ENCODE measurements at places on chromosomes 1 and 21.

- DNase-seq, result no peak
These were observed 107.2 kb downstream of the EDEM3 start for GRCh38 chr1:184647471-184647870.

DNA sequence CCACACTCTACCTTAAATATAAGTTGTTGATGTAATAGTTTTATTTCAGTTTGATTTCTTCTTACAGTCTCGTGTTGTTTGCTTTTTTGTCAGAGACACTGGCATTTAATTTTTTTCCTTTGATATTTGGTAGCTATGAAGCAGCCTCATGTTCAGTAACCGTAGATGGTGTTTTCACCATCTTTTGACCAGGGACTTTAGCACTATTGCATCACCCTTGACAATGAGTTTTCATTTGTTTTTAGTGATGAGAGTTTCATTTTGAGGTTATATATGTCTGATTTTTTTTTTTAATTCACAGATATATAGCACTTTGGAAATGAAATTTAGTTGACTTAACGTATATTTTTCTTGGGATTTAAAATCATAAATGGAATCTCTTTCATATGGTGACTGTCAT, 36.2 kb downstream of the CEP350 start:
- DNase-seq, result no peak

- peak; percentile 44 for DNase-seq
These were observed 46.1 kb downstream of the NME7 start for GRCh38 chr1:169321539-169321938.

DNA sequence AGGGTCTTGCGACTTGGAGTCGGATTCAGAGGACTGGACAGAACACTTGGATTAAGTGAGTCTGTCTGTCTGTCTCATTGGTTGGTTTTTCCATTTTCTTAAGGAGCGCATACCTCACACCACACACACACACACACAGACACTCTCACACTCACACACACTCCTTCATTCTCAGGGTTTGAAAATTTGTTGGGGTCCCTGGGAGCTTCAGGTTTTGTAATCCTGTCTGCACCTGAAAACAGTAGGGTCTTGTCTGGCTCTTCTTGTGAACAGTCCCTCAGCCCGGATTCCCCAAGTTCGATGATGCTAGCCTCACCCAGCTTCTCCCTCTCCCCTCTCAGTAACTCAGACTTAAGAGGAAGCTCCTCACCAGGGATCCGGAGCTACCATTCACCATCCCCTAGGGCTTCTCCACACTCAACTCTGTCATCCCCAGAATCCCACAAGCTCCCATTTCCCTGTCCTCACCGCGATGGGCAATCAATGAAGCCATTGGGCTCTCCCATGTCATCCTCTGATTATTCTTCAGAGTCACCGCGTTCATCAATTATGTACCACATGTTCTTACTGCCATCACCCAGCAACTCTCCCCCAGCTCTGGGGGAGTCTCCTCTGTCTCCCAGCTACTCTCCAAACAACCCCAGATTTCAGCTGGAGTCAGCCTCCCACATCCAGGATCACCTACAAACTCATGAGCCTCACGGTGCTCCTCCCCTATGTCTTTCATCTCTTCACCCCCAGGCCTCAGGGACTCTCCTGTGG, 1530.9 kb upstream of the TPTE start:
- no peak for DNase-seq

DNA sequence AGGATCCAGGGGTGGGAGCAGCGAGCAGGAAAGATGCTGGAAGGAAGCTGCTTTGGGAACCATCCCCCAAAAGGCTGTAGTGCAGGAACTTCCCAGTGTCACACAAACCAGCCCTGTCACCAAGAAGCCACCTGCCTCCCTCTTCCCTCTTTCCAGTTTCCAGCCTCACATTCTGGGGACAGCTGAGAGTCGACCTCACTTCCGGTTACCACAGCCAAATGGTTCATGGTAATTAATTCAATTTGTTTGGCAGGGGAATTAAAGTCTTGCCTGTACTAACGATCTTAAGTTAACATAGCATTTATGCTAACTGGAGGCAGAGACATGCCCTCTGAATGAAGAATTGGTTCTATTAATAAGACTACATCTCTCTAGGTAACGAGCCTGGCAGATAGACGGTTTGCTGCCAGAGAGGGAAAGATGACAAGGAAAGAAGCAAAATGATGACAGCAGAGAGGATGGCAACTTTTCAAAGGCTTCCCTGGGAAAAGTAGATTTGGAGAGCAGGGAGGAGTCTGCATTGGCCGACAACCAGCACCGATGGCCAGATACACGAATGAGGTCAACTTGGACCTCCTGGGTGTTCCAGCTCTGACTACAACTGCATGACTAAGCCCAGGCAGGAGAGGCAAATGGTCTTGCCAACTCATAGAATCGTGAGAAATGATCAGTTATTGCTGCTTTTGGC, 64.1 kb downstream of the TMCO4 start:
- peak; percentile 98 for DNase-seq

DNA sequence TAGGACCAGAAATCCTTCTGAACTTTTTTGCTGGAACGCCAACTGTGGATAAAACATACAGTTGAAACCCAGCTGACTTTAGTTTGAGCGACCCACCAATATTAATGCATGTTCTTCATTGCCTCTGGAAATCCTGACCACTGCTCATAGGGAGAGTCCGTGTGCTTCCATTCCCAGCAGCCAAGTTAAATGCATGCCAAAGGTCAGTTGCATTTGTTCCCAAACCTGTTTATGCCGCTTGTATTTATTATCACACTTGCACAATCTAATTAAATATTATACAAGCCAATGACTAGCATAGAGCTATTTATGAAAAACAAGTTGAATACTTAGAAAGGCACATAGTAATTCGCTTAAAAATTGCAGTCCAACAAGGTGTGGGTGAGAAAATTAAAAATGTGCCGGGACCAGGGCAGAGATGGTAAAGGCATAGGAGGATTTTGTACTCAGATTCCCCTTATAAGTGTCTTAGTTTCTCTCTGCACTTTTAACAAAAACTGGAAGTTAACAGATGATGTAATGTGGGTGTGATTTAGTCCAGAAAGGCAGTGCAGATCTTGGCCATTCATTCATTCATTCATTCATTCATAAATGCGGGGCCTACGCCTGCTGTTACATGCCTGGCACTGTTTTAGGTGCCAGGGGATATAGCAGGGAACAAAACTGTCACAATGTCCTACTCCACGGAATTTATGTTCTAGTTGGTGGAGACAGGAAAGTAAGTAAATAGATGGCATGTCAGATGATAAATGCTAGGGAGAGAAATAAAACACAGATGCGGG, 99.7 kb downstream of the PRDM2 start:
- no peak for DNase-seq

- no peak for DNase-seq
These were observed 178.1 kb downstream of the NPHP4 start for GRCh38 chr1:5814046-5814619.

DNA sequence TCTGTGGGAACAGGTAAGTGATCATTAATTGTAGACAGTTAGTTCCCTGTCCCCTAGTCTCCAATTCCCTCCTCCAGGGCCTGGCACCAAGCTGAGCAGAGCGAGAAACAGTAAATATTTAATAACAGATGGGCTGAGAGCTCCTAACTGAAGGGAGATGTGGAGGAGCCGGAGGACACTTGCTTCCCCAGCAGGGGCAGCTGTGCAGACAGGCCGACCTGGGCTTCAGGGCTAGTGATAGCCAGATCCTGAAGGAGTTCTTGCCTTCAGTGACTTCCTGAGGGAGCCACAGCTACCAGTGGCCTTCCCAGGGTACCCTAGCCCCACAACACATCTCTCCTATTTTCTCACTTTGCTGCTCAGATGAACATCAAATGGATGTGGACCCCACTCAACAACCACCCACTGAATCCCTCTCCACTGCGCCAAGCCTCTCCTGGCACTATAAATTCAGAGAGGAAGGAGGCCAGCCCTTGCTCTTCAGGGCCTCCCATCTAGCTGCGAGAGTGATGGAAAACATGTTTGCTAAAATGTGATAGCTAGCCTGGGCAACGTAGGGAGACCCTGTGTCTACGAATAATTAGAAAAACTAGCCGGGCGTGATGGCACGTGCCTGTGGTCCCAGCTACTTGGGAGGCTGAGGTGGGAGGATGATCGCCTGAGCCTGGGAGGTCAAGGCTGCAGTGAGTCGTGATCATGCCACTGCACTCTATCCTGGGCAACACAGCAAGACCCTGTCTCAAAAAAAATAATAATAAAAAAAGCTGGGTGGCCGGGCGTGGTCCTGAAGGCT, 26.9 kb upstream of the SYNC start:
- no peak for DNase-seq

GRCh38 chr1:178174539-178174938, 80.6 kb downstream of the RASAL2 start:
- DNase-seq, result no peak

- no peak for DNase-seq
These were observed 226.1 kb downstream of the DNAH14 start for GRCh38 chr1:225155555-225155954.

DNA sequence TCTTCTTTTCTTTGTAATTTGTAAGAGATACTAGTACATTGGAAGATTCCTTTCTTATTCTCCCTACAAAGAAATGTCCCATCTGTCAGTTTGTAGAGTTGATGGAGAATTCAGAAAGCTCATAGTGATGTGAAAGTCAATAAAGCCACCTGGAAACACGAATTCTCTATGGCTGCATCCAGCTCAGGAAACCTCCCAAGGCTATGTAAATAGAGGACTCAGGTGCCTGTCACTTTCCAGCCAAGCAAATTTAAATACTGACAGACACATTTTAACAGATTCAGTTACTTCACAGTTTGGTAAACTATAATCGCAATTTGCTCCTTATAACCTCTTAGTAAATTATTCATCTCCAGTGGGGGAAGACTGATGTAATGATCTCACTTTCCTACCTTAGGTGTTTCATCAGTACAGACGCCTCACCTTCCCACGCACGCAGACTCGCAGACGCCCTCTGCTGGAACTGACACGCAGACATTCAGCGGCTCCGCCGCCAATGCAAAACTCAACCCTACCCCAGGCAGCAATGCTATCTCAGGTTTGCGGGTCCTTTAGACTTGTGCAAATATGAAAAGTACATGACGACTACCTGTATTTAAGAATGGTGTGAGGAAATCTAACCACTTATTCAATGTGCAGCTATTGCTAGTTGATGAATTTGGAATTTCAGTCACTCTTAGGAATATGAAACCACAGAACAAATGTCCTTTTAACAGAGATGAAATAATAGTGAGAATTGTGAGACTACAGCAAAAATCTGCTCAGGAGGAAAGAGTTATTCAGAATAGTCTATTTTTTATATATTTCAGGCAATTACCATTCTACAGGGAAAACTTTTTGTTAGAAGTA, 60.6 kb downstream of the PTPRC start:
- peak; percentile 35 for DNase-seq

DNA sequence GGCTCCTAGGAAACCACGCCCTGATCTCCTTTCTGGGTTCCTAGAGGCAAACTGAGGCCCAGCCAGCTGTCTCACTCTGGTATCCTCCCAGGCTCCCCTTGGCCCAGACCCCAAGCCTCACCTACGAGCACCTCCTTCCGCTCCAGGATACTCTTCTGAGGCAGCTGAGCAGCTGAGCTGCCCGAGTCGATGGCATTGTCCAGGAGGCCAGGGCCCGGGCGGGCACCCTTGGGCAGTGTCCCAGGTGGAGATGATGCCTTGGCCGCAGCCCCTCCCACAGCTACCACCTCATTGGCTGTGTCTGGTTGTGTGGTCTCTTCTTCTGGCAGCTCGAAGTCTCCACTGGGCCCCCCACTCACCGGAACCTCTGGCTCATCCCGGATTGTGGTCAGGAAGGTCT, 34.4 kb downstream of the SDC3 start:
- DNase-seq, result no peak

All from astrocyte of the spinal cord (primary cell).